NCI-H1105 treated with DMSO at 0.1 percent for 48 hours (cell line): ENCODE measurements at places on chromosomes 13 and 19.

DNA sequence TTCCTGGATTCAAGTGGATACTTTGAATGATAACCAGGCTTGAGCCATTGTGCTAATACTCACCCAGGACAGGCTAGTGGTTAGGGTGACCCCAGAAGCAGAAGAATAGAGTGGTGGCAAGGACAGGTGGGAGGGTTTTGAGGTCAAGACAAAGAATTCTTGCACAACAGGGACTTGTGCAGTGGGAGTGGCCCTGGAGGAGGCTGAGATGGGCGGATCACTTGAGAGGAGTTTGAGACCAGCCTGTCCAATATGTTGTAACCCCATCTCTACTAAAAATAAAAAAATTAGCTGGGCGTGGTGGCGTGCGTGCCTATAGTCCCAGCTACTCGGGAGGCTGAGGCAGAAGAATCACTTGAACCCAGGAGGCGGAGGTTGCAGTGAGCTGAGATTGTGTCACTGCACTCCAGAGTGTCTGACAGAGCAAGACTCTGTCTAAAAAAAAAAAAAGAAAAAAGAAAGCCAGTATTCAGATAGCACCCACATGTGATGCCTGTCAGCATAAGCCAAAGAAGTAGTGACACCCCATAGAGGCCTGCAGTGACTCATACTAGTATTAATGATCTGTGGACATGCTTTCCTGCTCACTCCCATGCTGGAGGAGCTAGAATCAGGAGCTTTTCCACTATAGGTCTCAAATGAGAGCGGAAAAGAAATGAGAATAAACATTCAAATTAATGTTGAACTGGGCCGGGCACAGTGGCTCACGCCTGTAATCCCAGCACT is 78.7 kb downstream of the RNF17 start:
- no peak for DNase-seq

GRCh38 chr13:62129000-62129551 is 713.4 kb upstream of the PCDH20 start:
- peak; percentile 22 for DNase-seq

- peak; percentile 16 for DNase-seq
Measured at GRCh38 chr13:44058624-44059215, 179.0 kb downstream of the LACC1 start.

- no peak for DNase-seq
Measured at GRCh38 chr19:43534816-43535761, 2.1 kb downstream of the ZNF575 start.

DNA sequence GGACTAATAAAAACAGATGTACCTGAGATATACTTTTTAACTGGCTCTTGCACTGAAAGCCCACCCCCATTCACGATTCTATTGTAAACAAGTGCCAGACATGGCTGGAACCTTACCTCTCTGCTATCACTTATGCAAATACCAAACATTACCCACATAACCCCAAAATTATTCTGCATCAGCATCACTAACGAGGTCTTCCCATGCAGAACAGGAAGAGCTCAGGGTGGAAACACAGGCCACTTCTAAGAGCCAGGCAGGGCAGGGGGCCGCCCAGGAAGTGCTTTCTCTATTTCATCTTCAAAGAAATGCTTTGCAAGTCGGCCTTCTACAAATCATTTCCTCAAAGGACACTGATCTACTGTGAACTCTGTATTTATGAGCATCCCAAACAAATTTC is 7.3 kb downstream of the IRS2 start:
- no peak for DNase-seq

GRCh38 chr19:55353803-55354697 is 469 bp downstream of the COX6B2 start:
- DNase-seq, result peak; percentile 46

GRCh38 chr13:75446874-75447273 is 35.1 kb downstream of the TBC1D4 start:
- no peak for DNase-seq

- DNase-seq, result no peak
Measured at GRCh38 chr13:64723724-64724123, 2506.4 kb downstream of the PCDH9 start.

GRCh38 chr13:66974174-66974573 is 256.0 kb downstream of the PCDH9 start:
- DNase-seq, result no peak

GRCh38 chr19:14089412-14089661 is 1.2 kb downstream of the SAMD1 start:
- no peak for DNase-seq

DNA sequence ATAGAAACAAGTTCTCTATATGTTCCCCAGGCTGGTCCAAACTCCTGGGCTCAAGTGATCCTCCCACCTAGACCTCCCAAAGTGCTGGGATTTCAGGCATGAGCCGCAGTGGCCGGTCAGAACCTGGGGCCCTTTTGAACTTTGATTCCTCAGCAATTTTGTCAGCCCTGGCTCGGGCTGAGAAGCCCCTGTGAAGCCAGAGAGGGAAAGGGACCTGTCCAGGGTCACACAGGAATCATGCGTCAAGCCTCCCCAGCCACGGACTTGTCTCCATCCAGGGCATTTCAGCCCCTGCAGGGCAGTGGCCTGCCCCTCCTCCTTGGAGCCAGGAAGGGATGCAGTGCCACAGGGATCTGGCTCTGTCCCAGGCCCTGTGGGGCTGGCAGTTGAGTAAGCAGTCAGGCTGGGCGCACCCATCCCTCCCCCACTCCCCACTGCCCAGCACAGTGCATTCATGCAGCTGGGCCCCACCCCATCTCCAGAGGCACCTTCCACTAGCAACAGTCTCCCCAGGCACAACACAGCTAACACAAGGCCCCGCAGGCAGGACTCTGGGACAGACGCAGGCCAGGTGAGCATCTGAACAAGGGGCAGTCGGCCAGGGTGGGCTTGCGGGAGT is at the start of gene CAPS:
Gene CAPS, plus strand, starts transcription at position 516 of the 619 bp plus-strand sequence. CDS start 153 bp downstream, outside the sequence.
- no peak for DNase-seq

GRCh38 chr19:31448221-31448657 is 99.0 kb upstream of the TSHZ3 start:
- DNase-seq, result peak; percentile 85

DNA sequence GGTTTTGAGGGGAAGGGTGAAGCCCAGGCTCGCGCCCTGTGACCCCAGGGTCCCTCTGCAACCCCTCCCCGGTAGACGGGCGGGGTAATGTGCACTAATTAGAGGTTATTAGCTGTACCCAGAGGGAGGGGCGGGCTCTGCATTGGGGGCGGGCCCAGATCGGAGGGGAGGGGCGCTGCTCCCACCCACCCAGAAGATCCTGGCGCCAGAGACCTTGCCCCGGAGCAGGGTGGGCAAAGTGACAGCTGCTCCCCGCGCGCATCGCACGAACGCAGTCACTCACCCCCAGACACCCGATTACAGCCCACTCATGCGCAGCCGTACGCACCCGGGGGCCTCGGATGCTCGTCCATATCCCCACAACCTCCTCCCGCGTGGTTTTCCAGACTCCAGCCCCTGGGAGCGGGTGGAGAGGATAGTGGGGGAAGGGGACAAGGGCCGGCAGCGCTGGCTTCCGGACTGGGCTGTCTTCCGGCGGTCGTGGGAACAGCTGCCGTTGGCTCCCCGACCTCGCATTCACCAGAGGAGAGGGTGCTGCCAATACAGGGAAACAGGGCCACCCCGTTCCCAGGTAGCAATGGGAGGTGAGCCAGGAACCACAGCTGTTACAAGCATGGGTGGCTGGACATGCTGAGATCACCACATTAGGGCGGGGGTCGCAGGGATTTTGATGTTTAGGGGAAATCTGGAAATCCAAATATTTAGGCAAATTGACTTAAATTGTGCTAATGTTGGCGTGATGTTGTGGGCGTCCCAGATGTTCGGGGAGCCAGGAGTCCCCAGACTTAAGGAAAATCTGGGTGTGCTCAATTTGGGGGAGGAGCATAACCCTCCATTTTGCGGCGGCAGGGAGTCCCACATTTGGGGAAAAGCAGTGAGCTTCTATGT is 2.9 kb upstream of the HOOK2 start:
- DNase-seq, result peak; percentile 79

GRCh38 chr13:101640788-101641400 is 188.4 kb downstream of the ITGBL1 start:
- peak; percentile 8 for DNase-seq

DNA sequence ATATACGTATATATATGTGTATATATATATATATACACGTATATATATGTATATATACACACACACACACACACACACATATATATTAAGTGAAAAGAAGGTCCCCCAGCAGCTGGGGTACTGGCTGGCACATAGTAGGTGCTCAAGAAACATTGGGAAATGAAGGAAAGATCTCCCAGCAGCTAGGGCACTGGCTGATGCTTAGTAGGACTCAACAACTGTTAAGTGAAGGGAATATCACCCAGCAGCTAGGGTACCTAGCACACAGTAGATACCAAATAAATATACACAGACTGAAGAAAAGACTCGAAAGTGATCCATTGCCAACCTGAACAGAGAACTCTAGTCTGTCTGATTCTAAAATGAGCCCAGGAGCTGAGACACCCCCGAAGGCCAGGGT is 12.2 kb downstream of the PODNL1 start:
- DNase-seq, result no peak

- DNase-seq, result no peak
Measured at GRCh38 chr13:97141564-97142005, 80.5 kb upstream of the MBNL2 start.

- DNase-seq, result no peak
Measured at GRCh38 chr13:29499506-29500165, 95.9 kb downstream of the SLC7A1 start.

DNA sequence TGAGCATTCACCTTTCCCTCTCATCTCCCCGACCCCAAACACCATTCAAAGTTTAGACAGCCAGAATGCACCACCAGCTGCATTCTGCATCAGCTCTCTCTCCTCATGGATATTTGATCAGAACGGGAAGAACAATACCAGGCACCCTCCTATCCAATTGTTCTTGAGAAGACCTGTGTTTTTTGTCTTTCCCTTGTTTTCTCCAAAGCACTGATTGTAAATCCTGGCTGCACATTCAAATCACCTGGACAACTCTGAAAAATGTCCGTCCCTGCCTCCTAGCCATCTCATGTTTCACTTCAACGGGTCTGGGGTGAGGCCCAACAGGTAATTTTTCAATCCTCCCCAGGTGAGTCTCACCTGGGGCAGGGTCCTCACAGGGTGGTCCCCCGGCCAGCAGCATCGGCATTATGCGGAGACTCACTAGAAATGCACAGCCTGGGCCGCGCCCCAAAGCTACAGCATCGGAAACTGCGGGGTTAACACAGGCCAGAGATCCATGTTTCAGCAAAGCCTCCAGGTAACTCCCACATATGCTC is 5.5 kb downstream of the IRS2 start:
- peak; percentile 43 for DNase-seq

- peak; percentile 9 for DNase-seq
Measured at GRCh38 chr13:35888981-35889380, 242.2 kb downstream of the DCLK1 start.

GRCh38 chr13:76887076-76887563 is 915 bp upstream of the KCTD12 start:
- DNase-seq, result no peak

DNA sequence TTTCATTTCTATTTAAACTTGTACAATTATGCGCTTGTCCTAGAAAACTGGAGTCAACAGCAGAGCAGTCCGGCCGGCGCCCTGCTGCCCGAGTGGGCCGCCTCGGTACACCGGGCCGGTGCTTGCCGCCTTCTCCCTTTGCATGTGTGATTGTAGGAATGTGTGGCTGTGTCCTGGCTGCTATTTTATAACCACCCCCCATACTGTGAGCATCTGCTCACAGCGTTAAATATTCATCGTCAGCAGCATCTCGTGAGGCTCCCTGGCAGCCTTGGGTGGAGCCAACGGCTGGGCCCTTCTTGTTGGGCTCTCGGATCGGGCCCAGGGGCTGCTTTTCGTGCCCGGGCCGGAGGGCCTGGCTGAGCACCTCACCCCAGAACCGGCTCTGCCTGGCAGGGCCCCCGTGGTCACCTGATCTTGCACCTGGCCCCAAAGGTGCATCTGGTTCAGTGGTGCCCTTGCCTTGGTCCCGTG is 10.6 kb downstream of the PIAS4 start:
- DNase-seq, result no peak

DNA sequence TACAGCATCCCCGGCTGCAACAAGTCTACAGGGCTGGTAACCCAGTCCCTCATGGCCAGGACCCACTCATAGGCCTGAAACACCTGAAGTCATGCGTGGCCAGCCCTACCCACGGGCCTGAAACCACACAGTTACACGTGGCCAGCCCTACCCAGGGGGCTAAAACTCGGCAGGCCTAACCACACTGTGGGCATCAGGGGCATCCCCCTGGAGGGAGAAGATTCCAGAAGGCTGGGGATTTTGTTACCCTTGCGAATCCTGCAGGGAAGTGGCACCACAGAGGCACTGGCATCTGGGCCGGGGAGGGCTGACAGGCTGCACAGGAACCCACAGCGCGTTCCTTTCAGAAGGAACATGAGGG is 48.4 kb upstream of the C13orf46 start:
- DNase-seq, result no peak

- no peak for DNase-seq
Measured at GRCh38 chr19:49811328-49811727, 1.8 kb downstream of the FUZ start.

DNA sequence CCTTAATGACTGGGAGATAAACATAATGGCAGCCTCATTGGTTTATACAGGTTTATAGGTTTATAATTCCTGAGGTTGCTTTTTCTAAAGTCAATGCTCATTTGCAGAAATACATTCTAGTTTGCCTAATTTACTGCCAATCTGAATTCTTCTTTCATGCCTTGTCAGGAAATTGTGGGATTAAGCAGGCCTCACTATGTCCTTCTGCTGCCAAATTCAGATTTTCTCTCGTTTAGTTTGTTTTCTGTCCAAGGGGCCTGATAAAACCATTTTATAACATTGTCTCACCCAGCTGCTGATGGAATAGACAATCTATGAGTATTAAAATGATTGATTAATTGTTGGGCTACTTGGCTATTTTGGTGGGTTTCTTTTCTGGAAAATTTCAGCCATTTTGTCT is 42.4 kb upstream of the OBI1 start:
- DNase-seq, result no peak

GRCh38 chr13:44355621-44356020 is 18.0 kb upstream of the SERP2 start:
- no peak for DNase-seq

GRCh38 chr19:32457571-32458158 is 52.1 kb downstream of the DPY19L3 start:
- no peak for DNase-seq

GRCh38 chr19:41095703-41096102 is 7.5 kb downstream of the CYP2A13 start:
- no peak for DNase-seq

- DNase-seq, result no peak
Measured at GRCh38 chr19:53357821-53358581, 7.5 kb upstream of the ZNF525 start.
